ENCODE measurements at places on chromosomes 13 and 19.

DNA sequence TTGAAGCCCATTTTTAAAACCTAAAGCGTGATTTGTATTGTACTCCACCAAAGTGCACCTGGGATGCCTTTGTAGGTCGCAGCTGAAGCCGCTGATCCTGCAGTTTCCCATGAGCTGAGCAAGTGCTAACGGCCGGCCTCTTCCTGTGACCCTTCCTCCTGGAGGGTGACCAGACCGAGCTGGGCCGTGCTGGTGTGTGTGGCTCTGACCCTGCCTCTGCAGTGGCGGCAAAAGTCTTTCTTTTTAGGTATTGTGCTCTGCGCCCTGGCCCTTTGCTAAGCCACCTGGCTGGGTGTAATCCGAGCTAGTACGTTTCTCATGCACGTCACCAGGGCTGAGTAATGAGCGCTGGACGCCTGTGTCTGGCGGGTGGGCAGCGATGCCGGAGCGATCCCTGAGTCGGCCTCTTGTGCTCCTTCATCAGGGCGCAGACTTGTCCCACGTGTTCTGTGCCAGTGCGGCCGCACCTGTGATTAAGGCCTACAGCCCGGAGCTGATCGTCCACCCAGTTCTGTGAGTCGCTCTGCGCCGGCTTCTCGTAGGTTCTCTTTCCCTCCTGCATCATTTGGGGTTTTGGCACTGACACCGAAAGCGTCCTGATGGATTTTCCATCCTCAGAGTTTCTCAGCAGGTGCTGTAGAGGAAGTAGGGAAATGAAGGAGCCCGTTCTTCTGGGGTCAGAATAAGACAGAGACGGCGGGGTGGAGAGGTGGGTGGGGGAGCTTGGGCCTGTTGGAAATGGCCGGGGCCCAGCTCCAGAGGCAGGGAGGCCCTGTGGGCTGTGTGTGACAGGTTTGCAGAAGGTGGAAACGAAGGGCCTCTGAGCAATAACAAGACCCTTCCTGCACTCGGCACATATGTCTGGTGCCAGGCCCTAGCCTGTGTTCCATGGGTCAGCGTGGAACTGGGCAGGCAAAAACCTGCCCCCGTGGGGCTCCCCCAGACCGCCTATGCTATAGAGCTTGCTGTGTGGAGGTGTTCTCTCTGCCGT, 9.7 kb downstream of the NAXD start:
- no peak for DNase-seq

DNA sequence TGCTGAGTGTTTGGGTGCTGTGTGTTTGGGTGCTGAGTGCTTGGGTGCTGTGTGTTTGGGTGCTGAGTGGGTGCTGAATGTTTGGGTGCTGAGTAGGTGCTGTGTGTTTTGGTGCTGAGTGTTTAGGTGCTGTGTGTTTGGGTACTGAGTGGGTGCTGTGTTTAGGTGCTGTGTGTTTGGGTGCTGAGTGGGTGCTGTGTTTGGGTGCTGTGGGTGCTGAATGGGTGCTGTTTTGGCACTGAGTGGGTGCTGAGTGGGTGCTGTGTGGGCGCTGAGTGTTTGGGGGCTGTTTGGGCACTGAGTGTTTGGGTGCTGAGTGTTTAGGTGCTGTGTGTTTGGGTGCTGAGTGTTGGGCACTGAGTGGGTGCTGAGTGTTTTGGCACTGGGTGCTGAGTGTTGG, 48.5 kb upstream of the F7 start:
- DNase-seq: no peak

DNA sequence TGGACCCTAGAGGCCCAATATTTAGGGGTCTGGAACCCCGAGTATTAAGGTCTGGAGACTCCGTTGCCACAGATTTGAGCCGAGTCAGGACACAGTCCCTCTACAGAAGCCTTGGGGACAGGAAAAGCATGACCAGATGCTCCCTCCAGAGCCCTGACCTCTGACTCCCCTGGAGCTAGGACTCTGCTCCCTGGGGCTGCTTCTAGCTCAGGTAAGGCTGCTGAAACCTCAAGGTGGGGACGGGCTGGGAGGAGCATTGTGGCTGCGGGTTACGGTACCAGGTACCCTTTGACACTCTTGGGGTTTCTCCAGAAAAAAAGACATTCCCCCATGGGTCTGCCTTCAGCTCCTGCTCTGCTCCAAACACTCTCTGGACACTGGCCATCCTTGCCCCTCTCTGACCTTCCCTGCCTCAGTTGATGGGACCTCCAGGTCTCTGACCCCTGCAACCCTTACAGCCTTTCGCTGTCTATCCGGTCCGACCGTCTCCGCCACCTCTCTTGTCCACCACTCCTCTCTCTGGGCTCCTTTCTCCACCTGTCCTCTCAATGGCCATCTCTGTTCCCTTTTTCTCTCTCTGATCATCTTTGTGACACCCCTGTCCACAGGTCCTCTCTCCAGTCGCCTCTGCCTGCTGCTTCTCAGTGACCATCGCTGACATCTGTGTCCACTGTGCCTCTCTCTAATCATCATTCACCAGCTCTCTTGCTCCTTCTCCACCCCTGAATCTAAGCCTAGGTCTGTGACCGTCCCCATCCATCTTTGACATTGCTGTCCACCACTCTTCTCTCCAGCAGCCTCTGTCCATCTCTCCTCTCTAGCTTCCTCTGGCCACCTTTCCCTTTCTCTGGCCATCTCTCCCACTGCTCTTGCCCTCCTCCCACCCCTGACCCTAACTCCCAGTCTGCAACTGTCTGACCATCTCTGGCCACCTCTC, 1.4 kb downstream of the LRFN3 start:
- DNase-seq: no peak

- DNase-seq: no peak
Observed at GRCh38 chr13:89279374-89279773, 1608.2 kb downstream of the SLITRK5 start.

GRCh38 chr13:59545007-59545406, 618.7 kb downstream of the DIAPH3 start:
- DNase-seq: no peak

DNA sequence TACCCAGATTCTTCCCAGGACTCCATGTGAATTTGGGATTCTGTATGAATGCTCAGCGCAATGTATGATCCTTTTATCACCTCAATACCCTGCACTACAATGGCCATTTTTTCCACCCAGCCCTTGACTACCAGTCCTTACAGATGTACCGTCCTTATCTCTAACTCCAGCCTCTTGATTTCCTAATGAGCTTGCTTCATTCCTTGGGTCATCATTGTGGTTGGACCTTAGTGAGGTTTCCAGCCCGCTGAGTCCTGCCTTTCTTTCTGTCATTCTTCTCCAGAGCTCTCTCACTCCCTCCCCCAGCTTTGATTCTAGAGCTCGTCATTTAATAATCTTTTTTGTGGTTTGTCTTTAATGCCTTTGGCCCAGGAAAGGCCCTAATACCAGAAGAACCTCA, 438.5 kb downstream of the ZNF536 start:
- DNase-seq: no peak

DNA sequence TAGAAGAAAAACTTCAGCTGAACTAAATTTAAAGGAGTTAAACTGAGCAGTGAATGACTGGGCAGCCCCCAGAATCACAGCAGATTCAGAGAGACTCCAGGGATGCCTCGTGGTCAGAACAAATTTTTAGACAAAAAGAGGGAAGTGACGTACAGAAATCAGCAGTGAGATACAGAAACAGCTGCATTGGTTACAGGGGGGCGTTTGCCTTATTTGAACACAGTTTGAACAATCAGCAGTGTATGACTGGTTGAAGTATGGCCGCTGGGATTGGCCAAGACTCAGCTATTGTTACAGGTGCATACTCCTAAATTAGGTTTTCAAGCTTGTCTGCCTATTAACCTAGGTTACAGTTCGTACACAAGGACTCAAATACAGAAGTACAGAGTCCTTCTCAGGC, 2.2 kb upstream of the SPRYD7 start:
- no peak for DNase-seq

DNA sequence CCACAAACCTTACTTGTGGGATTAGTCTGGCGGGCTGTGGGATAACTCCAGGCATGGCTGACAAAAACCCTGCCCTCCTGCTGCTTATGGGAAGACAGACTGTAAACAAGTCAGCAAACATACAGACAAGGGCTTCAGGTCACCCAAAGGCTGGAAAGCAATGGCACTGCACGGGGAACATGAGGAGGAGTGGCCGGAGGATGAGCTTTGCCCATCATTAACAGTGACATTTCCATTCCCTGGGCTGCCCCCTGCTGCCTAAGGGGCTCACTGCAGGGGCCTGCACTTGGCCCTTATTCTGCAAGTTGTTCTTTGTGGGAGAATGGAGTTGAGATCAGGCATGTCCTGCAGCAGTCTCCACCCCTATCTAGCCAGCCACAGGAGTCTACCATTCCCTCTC, 91.3 kb downstream of the UQCRFS1 start:
- DNase-seq: no peak

DNA sequence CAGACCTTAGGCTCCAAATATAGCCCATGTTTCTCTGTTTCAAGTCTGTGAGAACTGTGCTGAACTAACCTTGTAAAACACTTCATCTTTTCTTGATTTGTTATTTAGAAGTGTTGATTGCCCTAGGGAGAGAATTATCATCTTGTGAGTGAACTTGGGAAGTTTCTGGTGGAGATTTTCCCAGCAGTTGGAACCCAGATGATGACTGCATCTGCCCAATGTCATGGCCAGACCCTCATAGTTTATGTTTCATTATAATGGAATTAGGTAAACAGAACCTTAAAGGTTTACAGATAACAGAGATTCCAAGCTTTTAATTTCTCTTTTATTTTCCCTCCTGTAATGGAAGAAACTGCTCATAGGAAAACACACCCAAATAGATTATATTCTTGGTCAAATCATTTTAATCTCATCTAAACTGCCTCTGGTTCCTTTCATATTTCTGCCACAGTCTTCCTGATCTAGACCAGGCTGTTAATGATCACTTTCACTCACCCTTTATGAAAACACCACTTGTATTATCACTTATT, 569.1 kb downstream of the KCTD12 start:
- no peak for DNase-seq

GRCh38 chr19:48290401-48290770, 20.5 kb downstream of the ZNF114 start:
- peak; percentile 38 for DNase-seq

- DNase-seq: no peak
Observed at GRCh38 chr19:20964798-20965197, 41.7 kb downstream of the ZNF85 start.

DNA sequence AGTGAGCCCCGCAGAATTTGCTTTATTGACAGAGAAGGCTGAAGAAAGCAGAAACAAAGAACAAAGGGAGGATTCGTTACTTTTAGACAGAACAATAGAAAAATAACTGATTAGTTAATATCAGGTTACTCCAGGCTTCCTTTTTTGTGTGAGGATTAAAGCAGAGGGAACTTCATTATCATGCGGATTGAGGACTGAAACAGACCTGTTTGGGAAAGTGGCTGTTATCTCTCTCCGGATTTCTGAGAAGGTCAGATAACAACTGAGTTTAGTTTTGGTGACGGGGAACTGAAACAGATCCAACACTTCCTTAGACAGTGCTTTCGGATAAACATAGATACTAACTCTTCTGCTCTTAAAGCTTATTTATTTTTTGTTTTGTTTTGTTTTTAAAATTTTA, 246.4 kb upstream of the ZNF507 start:
- no peak for DNase-seq

- DNase-seq: no peak
Observed at GRCh38 chr13:112982281-112983041, 13.4 kb downstream of the MCF2L start.

- DNase-seq: no peak
Observed at GRCh38 chr13:25753976-25754375, 297.8 kb downstream of the SHISA2 start.

DNA sequence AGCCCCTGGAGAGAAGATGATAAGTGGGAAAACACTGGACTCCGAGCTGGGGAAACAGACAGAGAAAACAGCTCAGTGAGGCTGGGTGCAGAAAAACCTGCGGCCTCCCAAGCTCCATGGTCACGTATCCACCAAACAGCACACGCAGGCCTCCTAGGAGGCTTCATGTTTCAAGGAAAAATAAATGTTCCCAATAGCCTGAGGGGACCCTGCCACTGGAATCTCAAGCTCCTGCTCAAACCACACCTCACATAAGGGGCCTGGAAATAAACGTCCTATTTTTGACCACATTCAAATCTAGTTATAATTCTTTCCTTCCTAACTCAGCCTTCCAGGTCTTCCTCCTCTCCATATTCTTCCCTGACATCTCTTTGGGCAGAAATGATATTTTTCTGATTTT, 225.7 kb downstream of the ABCC4 start:
- DNase-seq: no peak

- no peak for DNase-seq
Observed at GRCh38 chr19:9139609-9140158, 513 bp upstream of the ZNF317 start.

- DNase-seq: no peak
Observed at GRCh38 chr19:7575434-7576040, 20.1 kb upstream of the CAMSAP3 start.

- DNase-seq: no peak
Observed at GRCh38 chr19:54576411-54576976, 2.9 kb downstream of the LILRA2 start.

GRCh38 chr19:18717601-18718000, 34.1 kb downstream of the CRTC1 start:
- DNase-seq: no peak

GRCh38 chr13:30224732-30225131, 82.6 kb downstream of the KATNAL1 start:
- no peak for DNase-seq

GRCh38 chr19:14159059-14159458, 22.7 kb upstream of the ASF1B start:
- no peak for DNase-seq

DNA sequence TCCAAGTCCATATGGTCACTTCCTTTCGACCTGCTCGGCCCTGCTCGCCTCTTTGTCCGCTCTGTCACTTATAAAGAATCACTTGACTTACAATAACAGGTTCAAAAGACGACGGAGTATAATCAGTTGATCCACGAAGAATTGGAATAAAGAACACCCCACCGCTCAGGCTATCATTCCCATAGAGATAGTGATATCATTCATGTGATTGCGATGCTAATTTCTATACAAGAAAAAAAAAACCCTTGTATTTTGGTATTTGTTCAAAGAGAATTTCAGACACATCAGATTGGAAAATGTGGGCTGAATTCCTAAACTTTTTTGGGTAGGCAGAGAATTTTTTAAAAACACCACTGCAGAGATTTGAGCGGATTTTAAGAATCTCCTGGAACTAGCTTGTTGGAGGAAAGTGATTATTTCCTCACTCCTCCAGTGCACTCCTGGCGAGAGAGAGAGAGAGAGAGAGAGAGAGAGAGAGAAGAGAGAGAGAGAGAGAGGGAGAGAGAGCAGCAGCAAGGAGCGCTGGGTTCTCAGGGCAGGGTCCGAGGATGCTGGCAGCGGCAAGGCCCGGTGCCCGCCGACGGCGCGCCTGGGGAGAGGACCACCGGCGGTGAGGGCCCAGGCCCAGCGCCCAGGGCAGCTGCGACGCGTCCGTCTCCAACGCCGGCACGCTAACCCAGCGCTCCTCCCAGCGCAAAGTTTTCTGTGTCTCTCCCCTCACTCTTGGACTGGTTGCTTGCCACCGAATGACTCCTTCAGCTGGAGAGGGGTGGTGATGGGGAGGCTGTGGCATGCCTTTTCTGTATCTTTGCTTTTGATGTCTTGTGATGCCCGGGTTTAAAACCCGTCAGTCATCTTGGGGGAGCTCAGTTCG, 149.0 kb upstream of the ZNF536 start:
- no peak for DNase-seq

Measured in muscle of arm (tissue), 14 donors.